ENCODE measurements at places on chromosomes 5 and 9.

- no peak for DNase-seq
Observed at GRCh38 chr9:119881898-119882297, 512.7 kb upstream of the BRINP1 start.

DNA sequence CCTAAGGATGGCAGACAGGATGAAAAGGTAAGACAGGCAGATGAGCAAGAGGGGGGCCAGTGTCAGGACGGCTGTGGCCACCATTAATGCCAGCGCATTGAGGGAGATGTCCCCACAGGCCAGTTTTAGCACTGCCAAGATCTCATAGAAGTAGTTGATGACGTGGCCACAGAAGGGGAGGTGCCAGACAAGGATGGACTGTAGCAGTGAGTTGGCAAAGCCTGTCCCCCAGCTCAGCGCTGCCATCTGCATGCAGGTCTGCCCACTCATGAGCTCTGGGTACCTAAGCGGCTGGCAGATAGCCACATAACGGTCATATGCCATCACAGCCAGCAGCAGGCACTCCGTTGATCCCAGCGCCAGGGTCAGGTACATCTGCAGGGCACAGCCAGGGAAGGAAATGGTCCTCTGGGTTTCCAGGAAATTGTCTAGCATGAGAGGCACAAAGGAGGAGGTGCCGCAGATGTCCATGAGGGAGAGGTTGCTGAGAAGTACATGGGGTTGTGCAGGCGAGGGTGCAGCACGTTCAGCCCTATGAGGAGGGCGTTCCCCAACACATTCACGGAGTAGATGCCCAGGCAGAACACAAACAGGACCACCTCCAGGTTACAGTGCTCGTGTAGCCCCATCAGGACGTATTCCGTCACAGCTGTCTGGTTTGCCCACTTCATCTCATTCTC lies 10.8 kb downstream of the OR13J1 start:
- no peak for DNase-seq

DNA sequence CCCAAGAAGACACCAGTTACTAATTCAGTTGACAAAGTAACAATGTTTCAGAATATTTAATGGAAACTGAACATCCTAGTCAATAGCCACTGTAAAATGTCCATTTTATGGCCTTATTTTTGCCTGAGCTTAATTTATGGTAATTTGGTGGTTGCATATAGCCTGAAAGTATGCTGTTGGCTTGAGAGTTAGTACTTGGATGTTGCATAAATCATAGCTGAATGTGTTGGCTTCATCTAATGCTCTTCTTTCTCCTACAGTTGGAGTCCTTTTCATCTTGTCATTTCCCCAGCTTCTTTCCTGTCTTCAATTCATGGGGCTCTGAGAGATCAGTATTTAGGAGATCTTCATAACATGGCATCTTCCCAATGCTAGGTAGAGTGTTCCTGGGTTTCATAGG lies 164.6 kb downstream of the MAT2B start:
- no peak for DNase-seq

GRCh38 chr5:149915392-149916260 lies 29.0 kb downstream of the PDE6A start:
- DNase-seq = no peak

GRCh38 chr9:70753311-70753710 lies 338.9 kb upstream of the KLF9 start:
- no peak for DNase-seq

- no peak for DNase-seq
Observed at GRCh38 chr5:5586721-5587120, 164.2 kb downstream of the ICE1 start.

DNA sequence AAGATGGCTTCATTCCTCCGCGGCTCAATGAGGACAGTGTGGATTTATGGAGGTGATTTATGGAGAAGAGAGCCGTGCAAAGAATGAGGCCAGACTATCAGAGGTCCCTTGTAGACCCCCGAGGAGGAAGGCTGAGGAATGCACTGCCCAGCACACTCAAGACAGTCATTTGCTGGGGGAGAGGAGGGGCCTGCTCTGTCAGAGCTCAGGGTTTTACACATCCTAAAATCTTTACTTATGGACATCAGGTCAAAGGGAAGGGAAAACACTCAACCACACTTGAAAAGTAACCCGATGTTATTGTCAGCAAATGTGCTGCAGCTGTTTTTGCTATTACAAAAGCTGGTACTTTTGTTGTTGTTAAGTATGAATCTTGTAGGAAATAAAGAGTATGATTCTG lies 289.5 kb downstream of the SLIT3 start:
- DNase-seq = no peak

DNA sequence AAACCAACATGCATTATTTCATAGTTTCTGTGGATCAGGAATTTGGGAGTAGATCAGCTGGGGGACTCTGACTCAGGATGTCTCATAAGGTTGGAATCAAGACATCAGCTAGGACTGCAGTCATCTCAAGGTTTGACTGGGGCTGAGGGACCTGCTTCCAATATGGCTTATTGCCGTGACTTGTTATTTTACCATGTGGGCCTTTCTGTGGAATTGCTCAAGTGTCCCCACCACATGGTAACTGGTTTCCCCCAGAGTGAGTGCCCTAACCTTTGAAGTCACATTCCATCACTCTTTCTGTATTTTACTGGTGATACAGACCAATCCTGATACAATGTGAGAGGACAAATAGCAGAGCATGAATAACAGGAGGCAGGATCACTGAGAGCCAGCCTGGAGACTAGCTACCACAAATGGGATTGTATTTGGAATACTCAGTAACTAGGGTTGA lies 70.2 kb upstream of the ELL2 start:
- DNase-seq = no peak

DNA sequence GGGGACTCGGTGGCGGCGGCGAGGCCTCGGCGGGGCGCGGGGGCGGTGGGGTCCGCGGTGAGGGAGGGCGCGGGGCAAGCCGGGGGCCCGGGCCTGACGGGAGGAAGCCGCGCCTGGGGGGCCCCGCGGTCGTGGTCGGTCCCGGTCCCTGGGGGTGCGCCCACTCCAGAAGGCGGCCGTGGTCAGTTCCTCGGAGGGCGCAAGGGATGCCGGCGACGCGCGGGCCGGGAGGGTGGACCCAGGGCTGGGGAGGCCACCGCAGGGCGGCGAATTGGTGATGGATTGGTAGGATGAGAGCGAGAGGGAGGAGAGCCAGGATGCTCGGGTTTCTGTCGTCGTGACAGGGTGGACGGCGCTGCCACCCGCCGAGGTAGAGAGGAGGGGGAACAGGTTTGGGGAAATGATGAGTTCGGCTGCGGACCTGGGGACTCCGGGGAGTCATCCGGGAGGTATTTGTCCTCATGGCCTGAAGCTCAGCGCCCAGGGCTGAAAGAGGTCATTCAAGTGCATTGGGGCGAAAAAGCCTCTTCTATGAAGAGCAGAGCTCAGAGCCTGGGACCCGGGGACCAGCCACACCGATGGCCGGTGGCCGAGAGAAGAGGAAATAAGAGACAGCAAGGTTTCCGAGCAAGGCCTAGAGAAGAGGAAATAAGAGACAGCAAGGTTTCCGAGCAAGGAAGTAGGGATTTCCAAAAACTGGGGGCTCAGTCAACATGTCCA lies 557 bp downstream of the GNG10 start:
- no peak for DNase-seq
